ENCODE measurements at places on chromosomes 13 and 19. TPM values are rescaled to one million over a fixed set of nuclear protein-coding genes. Genes with fewer than 3 reads are reported as not detected.

GRCh38 chr13:24165746-24166145 is 5.2 kb downstream of the SPATA13 start:
- no peak for DNase-seq

DNA sequence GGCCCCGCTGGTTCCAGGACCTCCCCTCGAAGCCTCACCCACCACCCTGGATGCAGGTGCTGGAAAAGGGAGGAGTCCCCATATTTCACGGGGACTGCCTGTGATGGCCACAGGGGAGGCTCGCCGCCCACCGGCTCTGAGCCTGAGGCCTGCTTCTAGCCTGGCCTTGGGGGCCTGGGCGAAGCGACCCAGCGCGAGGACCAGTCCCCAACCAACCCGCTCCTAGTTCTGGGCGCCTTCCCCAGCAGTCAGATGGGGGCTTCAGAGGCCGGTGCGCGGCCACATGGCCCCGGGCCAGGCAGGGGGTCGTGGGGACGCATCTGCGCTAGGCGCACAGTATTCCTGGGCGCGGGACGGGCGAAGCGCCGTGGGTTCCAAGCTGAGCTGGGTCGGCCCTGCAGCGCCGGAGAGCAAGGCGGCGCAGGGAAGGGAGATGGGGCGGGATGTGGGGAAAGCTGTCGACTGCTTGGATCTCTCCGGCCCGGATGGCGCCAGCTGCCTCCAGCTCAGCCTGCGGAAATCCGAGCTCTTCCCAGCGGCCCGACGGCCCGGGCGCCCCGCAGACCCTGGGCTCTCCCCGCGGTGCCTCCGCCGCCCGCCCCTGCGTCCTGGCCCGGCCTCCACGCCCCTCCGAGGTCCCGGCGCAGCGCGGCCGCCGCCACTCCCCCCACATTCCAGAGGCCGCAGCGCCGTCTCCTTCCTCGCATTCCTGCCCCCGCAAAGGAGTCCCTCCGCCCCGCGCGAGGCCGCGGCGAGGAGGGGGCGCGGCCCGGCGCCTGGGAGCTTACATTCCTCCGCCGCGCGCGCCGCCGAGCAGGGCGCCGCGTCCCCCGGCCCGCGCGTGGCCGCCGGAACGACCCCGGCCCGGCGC is at the start of gene WTIP:
Gene WTIP, plus strand, starts transcription at position 788 of the 871 bp plus-strand sequence. CDS start 217 bp downstream, outside the sequence.
- DNase-seq: peak; percentile 32

DNA sequence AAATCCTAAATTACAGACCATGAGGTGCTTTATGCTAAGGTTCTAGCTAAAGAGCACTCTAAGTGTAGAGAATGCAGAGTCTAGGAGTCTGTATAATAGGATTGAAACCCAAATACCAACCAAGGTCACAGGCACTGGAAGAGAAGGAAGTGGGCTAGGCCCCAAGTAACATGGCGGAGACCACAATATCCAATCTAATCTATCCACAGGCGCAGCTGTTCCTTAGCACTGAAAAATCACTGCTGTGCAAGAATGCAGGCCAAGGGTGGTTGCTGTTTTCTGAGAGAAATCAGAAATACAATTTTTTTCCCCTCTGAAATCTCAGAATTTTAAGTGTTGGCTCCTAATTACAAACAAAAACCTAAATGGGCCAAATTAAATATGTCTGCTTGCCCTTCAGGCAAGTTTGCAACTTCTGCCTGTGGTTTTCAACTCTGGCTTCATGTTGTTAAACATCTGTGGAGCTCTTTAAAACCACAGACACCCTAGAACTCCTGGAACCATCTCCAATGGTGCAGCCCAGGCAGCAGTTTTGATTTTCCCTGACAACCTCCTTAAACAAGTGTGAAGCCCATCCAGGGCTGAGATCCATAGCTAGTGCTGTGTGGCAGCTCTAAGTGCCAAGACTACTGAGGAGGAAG is 6.1 kb downstream of the RANBP3 start:
- DNase-seq: no peak

- no peak for DNase-seq
These were observed 81.4 kb upstream of the GPC6 start for GRCh38 chr13:93145199-93145598.

MAP4K1 gene
- 10.6 TPM for total RNA-seq

ZNF442 gene
- 2.5 TPM for total RNA-seq

GRCh38 chr13:22599156-22599555 is 581.6 kb upstream of the SGCG start:
- no peak for DNase-seq

DNA sequence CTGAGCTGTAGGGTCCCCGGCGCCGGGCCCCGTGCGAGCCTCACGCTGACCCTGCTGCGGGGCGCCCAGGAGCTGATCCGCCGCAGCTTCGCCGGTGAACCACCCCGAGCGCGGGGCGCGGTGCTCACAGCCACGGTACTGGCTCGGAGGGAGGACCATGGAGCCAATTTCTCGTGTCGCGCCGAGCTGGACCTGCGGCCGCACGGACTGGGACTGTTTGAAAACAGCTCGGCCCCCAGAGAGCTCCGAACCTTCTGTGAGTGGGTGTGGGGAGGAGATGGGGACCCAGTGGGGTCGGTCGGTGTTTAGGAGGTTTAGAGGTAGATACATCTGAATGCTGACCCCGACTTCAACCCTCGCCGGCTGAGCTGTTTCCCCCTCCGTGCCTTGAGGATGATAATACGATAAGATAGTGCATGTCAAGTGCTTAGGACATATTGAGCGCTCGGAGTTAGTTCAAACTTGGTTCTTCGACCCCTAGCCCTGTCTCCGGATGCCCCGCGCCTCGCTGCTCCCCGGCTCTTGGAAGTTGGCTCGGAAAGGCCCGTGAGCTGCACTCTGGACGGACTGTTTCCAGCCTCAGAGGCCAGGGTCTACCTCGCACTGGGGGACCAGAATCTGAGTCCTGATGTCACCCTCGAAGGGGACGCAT is 1.9 kb downstream of the ICAM5 start:
- peak; percentile 61 for DNase-seq

- DNase-seq: no peak
These were observed 136.2 kb upstream of the ZNF536 start for GRCh38 chr19:30235946-30236345.

DNA sequence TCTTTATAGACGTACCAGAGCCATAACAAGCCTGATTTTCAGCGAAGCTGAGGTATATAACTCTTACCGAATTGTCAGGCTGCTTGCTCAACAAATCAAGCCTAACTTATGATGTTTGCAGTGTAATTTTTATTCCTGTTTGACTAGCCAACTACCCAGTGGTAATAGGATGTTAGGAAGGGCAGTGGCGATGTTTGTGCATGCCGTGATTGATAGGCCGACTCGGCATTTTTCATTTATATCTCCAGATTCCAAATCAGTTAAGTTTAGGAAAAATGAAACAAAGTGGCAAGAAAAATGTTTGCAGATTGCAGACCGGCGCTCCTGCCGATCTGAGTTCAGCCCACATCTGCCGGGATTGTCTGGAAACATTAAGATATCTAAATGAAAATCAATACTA is 401.6 kb upstream of the ZNF507 start:
- no peak for DNase-seq

All from mucosa of descending colon (tissue), 3 donors.